CMK (cell line): ENCODE measurements at places on chromosomes 2 and 18.

- DNase-seq: no peak
Observed at GRCh38 chr2:48707466-48707865, 48.1 kb downstream of the LHCGR start.

- no peak for DNase-seq
Observed at GRCh38 chr18:21991081-21991534, 178.3 kb upstream of the GATA6 start.

GRCh38 chr2:196290569-196290968, 119.2 kb upstream of the STK17B start:
- DNase-seq: no peak

DNA sequence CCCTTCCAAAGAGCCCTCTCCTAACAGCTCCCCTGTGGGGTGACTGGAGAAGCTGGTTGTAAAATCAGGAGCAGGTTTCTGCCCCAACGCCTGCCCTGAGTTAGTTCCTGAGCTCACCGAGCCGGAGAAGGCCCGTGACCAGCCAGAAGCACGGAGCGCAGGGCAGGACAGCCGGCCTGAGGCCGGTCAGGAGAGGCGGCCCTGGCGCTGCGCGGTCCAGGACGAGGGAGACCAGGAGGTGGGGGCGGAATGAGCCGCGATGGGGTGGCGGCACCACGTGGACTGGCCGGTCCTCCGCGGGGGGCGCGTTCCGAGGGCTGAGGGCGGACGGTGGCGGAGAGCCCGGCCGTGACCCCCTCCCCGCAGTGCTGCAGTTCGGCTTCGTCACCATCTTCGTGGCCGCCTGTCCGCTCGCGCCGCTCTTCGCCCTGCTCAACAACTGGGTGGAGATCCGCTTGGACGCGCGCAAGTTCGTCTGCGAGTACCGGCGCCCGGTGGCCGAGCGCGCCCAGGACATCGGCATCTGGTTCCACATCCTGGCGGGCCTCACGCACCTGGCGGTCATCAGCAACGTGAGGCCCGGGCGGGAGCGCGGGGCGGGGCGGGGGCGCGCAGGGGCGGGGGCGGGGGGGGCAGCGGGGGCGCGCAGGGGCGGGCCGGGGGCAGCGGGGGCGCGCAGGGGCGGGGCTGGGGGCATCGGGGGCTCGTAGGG, 29.0 kb downstream of the ANO7 start:
- peak; percentile 53 for DNase-seq

- no peak for DNase-seq
Observed at GRCh38 chr2:219656526-219656925, 29.1 kb downstream of the SLC4A3 start.

- no peak for DNase-seq
Observed at GRCh38 chr2:72415781-72416475, 268.3 kb upstream of the CYP26B1 start.

GRCh38 chr2:111666160-111666559, 217.8 kb downstream of the ANAPC1 start:
- DNase-seq: no peak

DNA sequence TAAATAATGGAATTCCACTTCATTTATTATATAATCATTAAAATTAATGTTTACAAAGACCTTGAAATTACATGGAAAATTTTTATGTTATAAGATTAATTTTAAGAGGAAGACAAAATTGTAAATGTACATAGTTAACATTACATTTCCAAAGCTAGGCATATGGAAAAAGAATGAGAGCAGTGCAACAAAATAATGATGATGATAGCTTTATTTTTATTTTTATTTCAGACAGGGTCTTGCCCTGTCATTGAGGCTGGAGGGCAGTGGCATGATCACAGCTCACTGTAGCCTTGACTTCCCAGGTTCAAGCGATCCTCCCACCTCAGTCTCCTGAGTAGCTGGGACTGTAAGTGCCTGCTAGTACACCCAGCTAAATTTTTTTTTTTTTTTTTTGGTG, 61.2 kb upstream of the ZCCHC2 start:
- DNase-seq: no peak

GRCh38 chr2:236874866-236875481, 210.7 kb upstream of the COPS8 start:
- DNase-seq: no peak

DNA sequence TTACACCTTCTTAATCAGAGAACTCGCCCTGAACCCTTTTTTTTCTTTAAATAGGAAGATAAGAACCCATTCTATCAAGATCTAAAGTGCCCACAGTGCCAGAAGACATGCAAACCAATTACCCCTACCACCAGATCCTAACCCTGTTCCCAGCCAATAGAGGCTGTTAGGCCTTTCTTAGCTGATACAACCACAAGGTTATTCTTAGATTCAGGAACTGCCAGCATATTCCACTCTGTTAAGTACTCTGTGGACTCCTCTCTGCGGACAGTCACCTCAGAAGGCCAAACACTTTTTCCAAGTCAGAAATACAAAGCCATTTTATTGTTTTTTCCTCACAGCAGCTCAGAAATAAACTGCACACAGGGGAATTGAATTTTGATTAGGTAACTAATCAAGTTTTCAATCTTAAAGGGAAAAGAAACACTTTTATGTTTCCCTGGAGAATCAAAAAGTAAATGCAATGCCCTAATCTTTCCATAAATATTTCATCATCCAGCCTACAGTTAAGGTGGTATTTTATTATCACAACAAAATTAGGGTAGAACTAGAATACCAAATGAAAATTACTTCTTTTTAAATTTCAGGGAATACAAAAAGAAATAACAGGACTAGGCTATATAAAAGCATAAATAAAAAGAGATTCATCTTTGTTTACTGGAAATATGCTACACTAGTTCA, 111.4 kb downstream of the NBAS start:
- DNase-seq: peak; percentile 20

DNA sequence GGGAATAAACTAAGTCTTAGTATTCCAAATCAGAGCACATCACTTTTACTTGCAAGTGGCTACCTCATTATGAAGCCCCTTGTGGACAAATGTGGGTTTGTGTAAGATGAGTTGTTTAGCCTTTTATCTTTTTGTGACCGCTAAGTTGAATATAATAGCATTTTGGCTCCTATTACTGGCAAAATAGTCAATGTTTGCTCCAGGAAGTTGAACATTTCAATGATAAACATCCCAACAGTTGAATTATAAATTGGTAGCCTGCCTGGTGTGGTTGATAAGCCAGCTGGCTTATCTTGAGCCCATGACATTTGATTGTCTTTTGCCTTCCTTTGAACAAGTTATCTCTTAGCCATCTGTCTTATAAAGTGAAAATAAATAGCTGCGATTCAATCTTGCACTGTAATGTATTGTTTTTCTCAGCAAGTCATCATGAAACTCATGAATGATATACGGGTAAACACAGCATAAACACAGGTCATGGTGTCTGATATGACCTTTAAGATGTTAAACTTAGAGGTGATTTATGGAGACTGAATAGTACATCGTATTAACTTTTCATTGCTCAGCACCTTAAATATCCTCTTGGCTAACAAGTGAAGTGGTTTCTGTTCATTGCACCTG, 338.4 kb downstream of the SOCS6 start:
- DNase-seq: peak; percentile 65

- DNase-seq: no peak
Observed at GRCh38 chr18:70149616-70150301, 55.7 kb downstream of the RTTN start.

- no peak for DNase-seq
Observed at GRCh38 chr2:75729861-75730260, 19.1 kb upstream of the GCFC2 start.

- DNase-seq: no peak
Observed at GRCh38 chr2:22626621-22627020, 758.4 kb upstream of the KLHL29 start.

GRCh38 chr2:59184276-59185020, 943.3 kb upstream of the FANCL start:
- DNase-seq: no peak
